ENCODE measurements at places on chromosomes 2 and 18.

DNA sequence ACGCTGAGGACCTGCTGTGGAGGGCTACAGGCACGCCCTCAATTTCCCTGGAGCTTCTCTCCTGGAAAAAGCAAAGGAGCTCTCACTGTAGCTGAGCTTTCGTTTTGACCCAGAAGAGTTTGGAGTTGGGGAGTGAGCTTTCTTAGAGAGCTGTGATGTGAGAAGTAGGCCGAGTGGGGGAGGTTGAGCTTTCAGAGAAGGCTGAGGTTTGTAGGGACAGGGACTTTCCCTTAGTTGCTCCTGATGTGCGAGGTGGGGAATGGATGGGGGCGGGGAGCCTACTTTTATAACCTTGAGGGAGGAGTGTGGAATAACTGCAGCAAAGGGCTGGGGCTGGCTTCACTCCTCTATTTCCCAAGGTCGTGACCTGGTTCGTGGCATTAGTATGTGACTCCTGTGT is 47.1 kb downstream of the ZNF532 start:
- DNase-seq, result no peak

DNA sequence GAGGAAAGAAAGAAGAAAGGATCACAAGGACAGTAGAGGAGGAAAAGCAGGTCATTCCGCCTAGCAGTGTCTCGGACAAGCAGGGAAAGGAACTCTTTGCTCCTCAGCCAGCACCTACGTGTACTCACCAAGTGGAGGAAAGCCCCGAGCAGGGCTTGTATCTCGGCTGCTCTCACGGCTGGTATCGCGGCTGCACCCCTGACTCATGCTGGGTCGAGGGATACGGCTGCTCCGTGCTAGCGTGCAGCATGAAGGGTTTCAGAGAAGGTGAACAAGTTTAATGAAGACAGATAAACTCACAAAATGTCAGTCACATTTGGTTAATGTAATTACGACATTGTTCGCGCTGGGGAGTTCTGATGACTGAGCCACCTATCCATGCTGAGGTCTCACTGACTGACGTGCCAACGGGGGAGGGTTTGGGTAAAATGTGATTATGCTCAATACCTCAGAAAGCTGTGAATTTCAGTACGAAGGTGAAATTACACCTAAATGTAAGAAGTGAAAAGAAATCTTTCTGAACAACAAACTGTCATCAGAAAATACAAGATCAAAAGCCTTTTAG is 112.1 kb upstream of the RNU4ATAC start:
- DNase-seq, result no peak

- no peak for DNase-seq
These were observed 353.5 kb upstream of the RGPD4 start for GRCh38 chr2:107473150-107473549.

GRCh38 chr2:109385506-109385905 is 228.3 kb downstream of the SEPTIN10 start:
- DNase-seq, result no peak

GRCh38 chr2:158659483-158659882 is 135.6 kb upstream of the DAPL1 start:
- no peak for DNase-seq

DNA sequence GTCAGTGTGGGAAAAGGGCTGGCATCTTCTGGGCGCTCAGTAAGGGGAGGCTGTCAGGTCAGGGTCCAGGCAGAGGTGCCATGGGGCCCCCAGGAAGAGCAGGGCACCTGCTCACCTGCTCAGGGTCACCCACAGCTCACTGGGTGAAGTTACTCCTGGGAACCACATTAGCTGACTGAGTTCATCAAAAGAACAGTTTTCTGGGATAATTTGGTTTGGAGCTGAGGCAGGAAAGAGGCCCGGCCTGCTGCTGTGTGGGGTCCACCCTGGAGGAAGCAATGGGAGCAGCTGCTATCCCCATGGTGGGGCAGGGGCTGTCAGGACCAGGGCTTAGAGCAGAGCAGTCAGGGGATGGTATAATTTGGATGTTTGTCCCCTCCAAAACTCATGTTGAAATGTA is 97.2 kb upstream of the GPC1 start:
- no peak for DNase-seq

DNA sequence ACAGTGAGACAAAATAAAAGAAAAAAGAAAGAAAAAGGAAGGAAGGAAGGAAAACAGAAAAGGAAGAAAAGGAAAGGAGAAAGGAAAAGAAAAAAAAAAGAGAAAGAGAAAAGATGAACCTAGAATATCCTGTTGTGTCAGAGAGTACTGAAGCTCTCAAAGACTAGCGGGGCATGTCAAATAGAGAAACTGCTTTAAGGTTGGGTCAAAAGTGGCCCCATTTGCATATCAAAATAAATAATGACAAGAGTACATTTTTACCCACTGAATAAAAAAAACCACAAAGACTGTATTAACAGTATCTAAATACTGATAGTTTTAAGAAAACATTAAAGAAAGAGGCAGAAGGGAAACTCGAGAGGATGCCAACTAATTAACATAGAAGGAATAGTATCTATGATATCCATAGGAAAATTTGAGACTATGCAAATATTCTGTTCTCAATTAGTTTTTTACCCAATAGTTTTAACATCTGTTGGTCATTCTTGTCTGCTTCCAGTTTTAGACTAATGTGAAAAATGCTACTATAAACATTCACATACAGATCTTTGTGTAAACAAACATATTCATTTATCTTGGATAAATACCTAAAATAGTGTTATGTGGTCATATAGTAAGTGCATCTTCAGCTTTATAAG is 53.2 kb downstream of the SFXN5 start:
- no peak for DNase-seq

DNA sequence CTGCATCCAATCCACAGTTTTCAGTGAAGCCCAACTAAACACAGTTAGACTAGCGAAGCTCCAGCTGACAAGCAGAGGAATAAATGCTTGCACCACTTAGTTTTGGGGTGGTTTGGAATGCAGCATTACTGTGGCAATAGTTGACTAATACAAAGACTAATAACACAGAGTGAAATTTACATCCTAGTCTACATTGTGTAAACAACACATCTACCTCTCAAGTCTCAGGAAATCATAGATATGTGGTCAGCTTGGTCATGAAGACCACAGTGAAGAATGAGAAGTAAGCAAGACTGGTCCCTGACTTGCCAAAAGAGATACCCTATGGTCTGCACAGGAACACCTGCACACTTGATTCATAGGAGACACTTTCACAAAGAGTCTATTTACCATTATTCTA is 155.1 kb upstream of the TANK start:
- no peak for DNase-seq

DNA sequence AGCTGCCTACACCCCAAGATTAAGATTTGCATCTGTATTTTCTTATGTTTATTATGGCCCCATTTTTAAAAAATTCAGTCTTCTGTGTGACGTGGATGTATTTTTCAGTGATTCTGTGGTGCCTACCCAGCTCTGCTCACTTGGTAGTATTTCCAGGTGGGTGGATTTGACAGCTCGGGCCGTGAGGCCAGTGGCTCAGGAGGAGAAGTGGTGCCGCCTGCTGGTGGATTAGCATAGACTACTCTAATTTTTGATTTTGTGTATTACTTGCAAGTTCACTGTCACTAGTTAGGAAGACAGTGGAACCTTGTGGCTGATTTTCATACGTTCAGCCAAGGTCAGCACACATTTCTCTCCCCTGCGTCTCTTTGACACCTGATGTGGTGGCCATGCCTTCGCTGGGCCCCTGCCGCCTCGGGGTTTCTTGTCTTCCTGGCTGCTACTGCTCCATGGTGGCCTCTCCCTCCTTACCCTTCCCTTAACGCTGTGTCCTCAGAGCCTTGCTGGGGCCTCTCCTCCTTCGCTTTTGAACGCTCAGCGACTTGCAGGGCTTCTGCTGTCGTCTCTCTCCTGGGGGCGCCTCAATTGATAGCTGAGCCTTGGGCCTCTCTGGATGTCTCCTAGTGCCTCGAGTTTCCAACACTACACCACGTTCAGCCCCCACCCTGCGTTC is 89.4 kb downstream of the DGKD start:
- DNase-seq, result peak; percentile 59

DNA sequence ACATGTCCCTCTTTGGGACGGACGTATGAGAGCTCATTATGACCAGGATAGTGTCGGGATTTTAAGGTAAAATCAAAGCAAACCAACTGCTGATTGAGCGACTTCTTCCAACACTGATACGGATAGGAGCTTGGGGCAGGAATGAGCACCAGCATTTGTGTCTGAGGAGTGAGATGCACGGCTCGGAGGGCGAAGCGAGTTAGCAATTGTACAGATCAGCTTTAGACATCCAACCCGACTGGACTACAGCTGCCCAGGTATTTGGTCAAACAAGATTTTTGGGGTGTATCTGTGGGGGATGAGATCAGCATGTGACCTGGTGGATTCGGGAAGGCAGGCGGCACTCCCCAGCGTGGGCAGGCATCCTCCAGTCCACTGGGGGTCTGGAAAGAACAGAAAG is 76.1 kb downstream of the NDUFA10 start:
- no peak for DNase-seq

GRCh38 chr2:119544075-119544938 is at the start of gene CFAP221:
TSS of gene CFAP221 (plus strand) at chr2:119544449. CDS start at chr2:119546132, 1,683 bp downstream.
- no peak for DNase-seq

- no peak for DNase-seq
These were observed 68.3 kb downstream of the CRACDL start for GRCh38 chr2:98867539-98868309.

DNA sequence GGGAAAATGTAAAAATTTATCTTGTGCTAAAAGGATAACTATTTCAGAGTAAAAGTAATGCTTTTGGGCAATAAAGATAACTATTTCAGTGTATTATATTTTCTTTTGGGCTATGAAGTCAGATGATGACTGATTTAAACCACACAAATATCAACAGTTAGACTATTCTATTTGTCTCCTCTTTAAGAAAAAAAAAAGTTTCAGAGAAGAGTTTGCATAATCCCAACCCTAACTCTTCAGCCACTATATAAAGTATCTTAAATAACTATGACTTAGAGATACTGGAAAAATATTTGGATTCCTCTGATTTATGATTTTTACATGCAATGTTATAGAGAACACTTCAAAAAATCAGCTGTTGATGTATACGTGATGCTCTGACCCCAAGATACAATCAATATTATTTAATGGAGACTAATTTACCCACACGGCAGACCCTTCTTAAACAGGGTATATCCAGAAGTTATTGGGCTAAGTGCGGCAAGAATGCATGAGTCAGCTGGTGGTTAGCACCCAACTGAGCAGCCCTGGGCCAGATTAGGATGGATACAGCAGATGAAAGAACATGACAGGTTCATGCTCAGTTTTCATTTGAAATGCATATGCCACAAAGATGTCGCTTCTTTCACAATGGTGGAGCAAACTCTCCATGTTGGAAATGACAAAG is 279.0 kb downstream of the AFF3 start:
- no peak for DNase-seq

DNA sequence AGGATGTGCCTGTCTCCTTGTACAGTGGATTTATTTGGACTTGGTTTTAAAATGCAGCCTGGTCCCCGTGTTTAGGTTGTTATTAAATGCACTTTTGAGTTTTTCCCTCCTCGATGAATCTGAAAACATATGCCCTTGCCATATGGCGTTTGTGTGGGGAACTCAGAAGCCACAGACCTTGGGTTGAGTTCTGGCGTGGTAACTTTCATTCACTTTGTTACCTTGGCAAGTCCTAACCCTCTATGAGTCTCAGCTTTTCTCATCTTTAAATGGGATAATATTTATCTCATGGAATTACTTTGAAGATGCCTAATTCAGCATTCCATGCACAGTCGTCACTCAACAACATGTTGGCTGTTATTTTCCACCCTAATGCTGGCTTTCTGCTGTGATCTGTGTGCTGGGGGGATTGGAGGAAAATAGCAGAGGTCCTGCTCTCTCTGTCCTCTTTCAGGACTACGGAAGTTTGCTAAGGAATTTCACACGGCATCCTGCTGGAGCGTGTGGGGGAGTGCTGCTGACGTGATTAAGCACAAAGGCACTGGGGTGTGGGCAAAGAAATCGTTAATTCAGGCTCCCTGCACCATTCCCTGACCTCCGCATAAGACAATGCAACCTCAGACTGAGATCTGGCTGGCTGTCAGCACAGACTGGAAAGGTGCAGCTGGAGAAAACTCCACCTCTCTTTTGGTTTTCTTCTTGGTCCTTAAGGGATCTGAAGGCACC is 61.7 kb downstream of the LDLRAD4 start:
- DNase-seq, result no peak

DNA sequence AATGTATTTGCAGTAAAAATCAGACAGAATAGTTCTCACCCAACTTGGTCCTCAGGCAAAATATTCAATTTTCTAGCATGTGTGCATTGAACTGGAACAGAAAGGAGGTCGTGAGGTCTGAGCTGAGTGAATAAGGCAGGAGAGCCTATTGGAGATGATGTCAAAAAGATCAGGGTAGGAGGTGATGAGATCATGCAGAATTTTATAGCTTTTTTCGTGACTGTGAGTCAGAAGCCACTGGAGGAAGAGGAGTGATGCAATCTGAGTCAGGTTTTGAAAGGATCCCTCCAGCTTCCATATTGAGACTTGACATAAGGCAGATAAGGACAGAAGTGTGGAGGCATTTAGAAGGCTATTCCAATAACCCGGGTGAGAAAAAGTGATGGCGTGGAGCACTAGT is 299.5 kb upstream of the SOX11 start:
- no peak for DNase-seq

DNA sequence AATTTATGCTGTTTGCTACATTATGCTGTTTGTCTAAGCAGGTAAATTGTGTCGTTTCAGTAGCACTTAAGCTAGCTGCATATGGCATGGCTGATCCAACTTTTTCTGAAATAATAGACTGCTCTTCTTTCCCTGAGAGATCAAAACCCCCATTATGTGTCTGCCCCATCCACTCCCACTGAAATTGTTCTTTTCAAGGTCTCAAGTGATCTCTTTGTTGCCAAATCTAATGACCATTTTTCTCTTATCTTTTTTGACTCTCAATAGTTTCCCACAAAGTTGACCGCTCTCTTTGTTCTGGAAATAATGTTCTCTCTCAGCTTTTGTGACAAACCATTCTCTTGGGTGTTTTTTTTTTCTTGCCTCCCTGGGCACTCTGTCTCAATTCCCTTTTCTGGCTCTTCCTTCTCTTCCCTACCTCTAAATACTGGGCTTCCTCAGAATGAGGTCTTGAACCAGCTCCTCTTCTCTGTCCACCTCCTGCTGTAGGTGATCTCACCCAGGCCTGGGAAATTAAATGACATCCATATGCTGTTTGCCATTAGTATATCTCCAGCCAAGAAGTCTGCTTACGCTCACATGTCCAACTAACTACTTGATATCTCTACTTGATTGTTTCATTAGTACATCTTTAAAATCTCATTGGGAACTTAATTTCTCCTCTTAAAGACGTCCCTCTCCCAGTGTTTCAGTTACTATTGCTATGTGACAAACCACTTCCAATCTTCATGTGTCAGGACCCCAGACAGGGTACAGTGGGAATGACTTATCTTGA is 107.3 kb upstream of the TLK1 start:
- no peak for DNase-seq

GRCh38 chr18:57951999-57952774 is 91.8 kb upstream of the NEDD4L start:
- no peak for DNase-seq

DNA sequence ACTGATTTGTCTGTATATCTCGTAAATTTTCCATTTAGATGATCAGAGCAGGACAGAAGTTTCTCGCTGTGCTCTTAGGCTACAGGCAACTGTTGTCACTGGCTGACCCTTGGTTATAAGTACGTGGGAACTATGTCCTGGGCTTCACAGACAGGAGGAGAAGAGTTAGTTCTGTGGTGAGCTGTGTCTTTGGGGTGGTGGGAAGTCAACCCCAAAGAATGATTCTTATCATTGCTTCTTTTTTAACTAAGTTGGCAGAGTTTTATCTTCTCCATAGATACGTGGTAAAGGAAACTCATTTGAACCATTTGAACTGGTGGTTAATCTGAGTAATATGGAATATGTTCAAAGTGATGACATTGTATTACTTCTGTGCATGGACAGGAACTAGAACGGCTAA is 230.6 kb upstream of the EPAS1 start:
- no peak for DNase-seq
